ENCODE measurements at places on chromosomes 1 and 21. TPM values are rescaled to one million over a fixed set of nuclear protein-coding genes. Genes with fewer than 3 reads are reported as not detected.

SPTA1 gene
- not detected for total RNA-seq

- H3K27ac ChIP-seq: no peak overlapping the region
- H3K4me3 ChIP-seq: no peak overlapping the region
- H3K36me3 ChIP-seq: no peaks in the 10 kb centered on the region
- H3K27me3 ChIP-seq: no peaks in the 10 kb centered on the region
Observed at GRCh38 chr1:2126331-2127186, 68.0 kb downstream of the FAAP20 start.

BCAS2 gene
- total RNA-seq: 19.0 TPM

GRCh38 chr1:26524181-26524580 lies 5.4 kb upstream of the RPS6KA1 start:
- H3K4me3 ChIP-seq: no peak overlapping the region
- no peaks in the 10 kb centered on the region for H3K36me3 ChIP-seq
- H3K27me3 ChIP-seq: peaks cover 5% of the 10 kb centered on the region
- no peak for DNase-seq
- H3K27ac ChIP-seq: no peak overlapping the region

GRCh38 chr1:15850471-15851001 lies 3.0 kb downstream of the SPEN start:
- peak overlapping the region; percentile 99 for H3K4me3 ChIP-seq
- no peak overlapping the region for H3K27ac ChIP-seq
- no peak for DNase-seq
- H3K4me1 ChIP-seq: peaks cover 62% of the 10 kb centered on the region
- H3K27me3 ChIP-seq: no peaks in the 10 kb centered on the region

GRCh38 chr21:41564871-41565274 lies 56.9 kb upstream of the TMPRSS2 start:
- H3K27me3 ChIP-seq: no peaks in the 10 kb centered on the region
- no peak overlapping the region for H3K4me3 ChIP-seq
- no peak for DNase-seq
- H3K36me3 ChIP-seq: no peaks in the 10 kb centered on the region
- no peak overlapping the region for H3K27ac ChIP-seq
- no peaks in the 10 kb centered on the region for H3K4me1 ChIP-seq

FOXD2 gene
- total RNA-seq: 4.9 TPM

Data from thoracic aorta (tissue), 2 donors.